ENCODE measurements at places on chromosomes 11 and 22.

- DNase-seq, result no peak
These were observed 56.2 kb upstream of the SC5D start for GRCh38 chr11:121236115-121237001.

DNA sequence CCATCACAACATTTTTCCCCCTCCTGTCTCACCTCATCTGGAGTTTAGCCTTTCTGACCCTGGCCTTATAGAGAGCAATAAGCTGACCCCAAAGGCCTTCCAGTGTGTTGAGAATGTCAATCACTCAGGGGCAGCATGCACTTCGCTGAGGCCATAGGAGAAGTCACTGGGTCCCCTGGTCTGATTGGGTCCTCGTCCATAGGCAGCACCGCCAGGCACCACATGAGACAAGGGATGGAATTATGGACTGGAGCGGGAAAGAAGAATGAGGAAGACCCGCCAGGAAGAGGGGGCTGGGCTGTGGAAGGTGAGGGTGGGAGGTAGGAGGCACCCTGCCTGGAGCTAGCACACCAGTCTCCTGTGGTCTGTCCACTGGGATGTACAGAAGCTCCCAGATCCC lies 72.9 kb downstream of the DSCAML1 start:
- DNase-seq, result no peak

- no peak for DNase-seq
These were observed 313.1 kb downstream of the C11orf87 start for GRCh38 chr11:109735128-109735527.

GRCh38 chr22:22952531-22953280 lies 65.1 kb downstream of the IGLL5 start:
- DNase-seq, result no peak

- no peak for DNase-seq
These were observed 4.3 kb upstream of the ACR start for GRCh38 chr22:50733521-50734342.

DNA sequence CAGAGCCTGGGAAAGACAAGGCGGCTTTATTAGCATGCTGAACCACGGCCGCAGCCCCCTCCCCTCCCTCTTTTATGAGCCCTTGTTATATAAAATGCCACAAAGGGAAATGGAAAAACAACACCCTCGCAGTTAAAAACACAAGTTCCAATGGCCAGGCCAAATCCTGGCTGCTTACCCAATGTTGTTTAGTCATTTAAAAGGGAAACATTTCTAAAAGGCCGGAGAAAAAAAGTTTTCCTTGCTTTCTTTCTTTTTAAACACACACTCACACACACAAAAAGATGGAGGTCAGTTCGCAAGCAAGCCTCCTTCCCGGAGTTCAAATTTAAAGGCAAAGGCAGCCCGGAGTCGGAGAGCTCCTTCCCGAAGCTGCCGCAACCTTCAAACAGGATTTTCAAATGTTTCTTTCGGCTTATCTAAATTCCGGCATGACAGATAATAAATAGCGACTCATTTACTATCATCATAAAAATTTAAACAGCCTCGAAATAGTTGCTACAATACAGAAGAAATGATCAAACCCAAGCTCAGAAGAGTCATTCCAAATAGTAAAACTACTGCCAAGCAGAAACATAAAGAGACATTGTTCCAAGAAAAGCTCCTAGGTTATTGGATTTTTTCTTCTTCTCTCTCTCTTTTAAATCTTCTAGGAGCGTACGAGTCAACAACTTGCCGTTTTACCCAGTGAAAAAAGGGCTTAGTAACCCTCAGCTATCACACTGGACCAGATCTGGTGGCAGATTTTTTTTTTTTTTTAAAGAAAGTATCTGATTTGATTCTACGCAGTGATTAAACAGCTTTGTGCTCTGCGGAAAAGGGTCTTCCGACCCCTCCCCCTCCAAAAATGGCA lies 3.5 kb downstream of the PHF21B start:
- DNase-seq, result no peak
